ENCODE measurements at places on chromosomes 7 and 10. TPM values are rescaled to one million over a fixed set of nuclear protein-coding genes. Genes with fewer than 3 reads are reported as not detected.

Gene EPHA1
- total RNA-seq = 0.96 TPM

DNA sequence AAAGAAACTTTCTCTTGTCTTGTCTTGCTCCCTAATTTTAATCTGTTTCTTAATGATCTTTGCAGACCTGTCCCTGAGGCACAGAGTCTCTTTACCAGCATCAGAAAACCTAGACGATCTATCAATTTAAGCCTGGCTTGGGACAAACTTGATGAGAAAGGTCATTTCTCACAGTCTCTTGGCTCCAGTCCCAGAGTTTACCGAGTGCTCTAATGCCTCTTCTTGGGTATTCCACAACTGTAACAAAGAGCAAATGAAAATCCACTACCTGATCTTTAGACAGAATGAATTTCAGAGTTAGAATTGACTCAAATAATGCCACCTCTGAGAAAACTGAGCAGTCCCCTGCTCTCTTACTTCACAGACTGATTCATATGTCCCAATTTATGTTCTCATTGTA is 106.4 kb upstream of the DNAJB12 start:
- no peak overlapping the region for H3K27ac ChIP-seq
- DNase-seq = no peak
- H3K27me3 ChIP-seq = no peaks in the 10 kb centered on the region

Gene ENTPD7
- 21.6 TPM for total RNA-seq

Gene CADPS2
- total RNA-seq = 6.4 TPM

DNA sequence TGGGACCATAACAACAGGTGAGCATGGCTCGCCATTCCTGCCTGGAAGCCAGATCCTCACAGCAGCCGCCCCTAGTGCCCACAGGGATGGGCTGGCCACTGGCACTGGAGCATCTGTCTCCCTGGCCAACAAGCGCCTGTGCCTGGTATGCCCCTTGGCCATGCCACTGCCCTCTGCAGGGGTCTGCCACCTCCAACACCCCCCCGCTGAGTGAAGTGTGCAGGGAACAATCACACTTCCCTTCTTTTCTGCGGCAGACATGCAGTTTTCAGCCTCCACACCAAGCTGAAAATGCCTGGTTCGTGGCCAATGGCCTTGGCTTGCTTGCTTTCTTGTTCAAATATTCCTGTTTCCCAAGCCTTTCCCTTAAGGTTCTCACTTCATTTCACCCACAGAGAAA is 50.7 kb downstream of the HSPA12A start:
- H3K4me1 ChIP-seq = peaks cover 10% of the 10 kb centered on the region
- H3K4me3 ChIP-seq = no peak overlapping the region
- no peak overlapping the region for H3K27ac ChIP-seq
- DNase-seq = peak; percentile 18
- H3K36me3 ChIP-seq = no peaks in the 10 kb centered on the region

- no peaks in the 10 kb centered on the region for H3K36me3 ChIP-seq
- DNase-seq = no peak
- no peaks in the 10 kb centered on the region for H3K27me3 ChIP-seq
These were observed 131.7 kb downstream of the GRK5 start for GRCh38 chr10:119339109-119339508.
